ENCODE measurements at places on chromosomes 7 and 10.

GRCh38 chr10:58952747-58953466, 223.5 kb upstream of the PHYHIPL start:
- DNase-seq = peak; percentile 31

DNA sequence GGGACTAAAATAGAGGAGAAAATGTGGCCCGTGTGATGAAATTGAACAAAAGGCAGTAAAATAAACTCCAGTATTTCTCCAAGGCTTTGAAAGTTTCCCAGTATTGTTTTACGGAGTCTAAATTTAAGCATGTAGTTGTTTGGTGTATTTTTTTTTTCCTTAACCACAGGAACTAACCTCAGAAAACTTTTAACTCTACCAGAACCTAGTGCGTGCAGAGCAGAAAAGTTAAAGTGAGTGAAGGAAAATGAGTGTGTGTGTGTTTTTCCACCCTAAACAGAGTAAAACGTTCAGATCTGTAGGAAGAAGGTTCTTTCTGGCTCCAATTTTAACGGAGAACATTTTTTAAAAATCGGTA, 812 bp downstream of the PROSER2 start:
- no peak for DNase-seq

DNA sequence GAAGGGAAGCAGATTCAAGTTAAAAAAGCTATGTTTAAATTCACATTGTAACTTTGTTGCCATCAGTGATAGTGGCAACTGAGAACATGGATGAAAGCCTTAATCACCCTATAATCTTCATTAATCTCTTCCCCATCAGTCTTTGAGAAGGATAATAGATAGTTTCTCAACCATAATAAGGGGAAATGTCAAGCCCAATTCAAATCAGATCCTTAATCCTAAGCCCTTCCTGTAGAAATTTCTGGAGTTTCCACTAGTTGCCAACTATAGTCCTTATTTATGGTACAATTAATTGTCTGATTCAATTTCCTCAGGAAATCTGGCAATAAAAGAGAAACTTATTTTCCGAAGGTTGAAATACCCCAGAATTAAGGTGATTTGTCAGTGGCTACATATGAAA, 431.8 kb downstream of the ZWINT start:
- DNase-seq = no peak

- peak; percentile 27 for DNase-seq
These were observed 282.0 kb downstream of the ADK start for GRCh38 chr10:74432841-74433594.

DNA sequence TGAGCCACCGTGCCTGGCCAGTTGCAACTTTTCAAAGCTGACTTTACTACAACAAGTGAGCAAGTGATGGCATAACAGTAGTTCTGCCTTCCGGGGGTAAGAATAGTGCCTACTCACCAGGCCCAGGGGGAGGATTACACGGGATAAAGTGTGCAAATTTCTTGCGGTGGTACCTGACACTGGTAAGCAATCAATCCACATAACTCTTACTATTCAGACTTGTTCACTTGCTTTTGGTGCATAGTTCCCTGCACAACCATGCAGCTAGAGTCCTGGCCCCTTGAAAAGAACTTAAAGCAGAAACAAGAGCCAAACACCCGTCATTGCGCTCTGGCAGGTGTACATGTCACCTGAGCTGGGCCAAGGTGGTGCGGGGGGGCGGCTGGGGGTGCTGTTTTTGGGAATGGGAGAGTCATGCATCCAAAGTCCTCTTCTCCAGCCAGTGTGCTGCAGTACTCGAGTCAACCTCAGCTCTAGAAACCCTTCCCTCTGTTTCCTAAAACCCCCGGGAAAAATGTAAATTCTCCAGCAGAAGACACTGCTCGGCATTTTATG, 5.4 kb upstream of the COBL start:
- DNase-seq = no peak

- no peak for DNase-seq
These were observed 21.1 kb upstream of the HBP1 start for GRCh38 chr7:107147464-107148393.

- DNase-seq = no peak
These were observed 121.6 kb downstream of the EGFR start for GRCh38 chr7:55140221-55140940.
